Naive thymus-derived CD4-positive, alpha-beta T cell (primary cell): ENCODE measurements at places on chromosomes 1 and 21. TPM values are rescaled to one million over a fixed set of nuclear protein-coding genes. Genes with fewer than 3 reads are reported as not detected.

GRCh38 chr1:6450943-6451373 lies 15.0 kb downstream of the TNFRSF25 start:
- H3K36me3 ChIP-seq = no peaks in the 10 kb centered on the region
- peaks cover 4% of the 10 kb centered on the region for H3K4me1 ChIP-seq
- DNase-seq = no peak
- no peak overlapping the region for H3K4me3 ChIP-seq
- peaks cover 4% of the 10 kb centered on the region for H3K27me3 ChIP-seq

DNA sequence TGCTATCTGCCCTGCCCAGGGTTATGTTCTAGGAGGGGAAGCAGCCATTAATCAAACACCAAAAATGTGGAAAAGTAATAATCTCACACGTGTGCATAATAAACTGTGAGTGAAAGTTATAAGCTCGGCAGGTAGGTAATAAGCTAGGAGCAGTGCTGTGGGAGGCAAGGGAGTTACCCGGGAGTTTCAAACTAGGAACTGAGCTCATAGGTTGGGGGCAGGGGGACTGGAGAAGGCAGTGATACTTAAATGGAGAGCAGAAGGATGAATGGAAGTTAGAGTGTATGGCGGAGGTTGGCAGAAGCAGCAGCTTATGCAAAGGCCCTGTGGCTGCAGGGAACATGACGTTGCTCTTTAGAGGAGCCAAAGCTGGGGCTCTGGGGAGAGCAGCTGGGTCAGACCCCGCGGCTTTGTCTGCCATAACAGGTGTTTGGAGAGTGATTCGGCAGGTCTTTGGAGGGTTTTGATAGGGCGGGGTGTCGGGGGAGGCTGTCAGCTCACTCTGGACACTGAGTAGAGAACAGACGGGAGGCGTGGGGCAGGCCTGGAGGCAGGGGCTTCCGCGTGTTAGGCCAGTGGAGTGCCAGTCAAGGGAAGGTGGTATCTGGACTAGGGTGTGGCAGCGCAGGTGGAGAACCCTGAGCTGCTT lies 20.0 kb downstream of the PTPRF start:
- H3K36me3 ChIP-seq = no peaks in the 10 kb centered on the region
- no peaks in the 10 kb centered on the region for H3K27me3 ChIP-seq
- DNase-seq = no peak
- no peak overlapping the region for H3K27ac ChIP-seq
- H3K4me3 ChIP-seq = no peak overlapping the region
- no peaks in the 10 kb centered on the region for H3K4me1 ChIP-seq

DNA sequence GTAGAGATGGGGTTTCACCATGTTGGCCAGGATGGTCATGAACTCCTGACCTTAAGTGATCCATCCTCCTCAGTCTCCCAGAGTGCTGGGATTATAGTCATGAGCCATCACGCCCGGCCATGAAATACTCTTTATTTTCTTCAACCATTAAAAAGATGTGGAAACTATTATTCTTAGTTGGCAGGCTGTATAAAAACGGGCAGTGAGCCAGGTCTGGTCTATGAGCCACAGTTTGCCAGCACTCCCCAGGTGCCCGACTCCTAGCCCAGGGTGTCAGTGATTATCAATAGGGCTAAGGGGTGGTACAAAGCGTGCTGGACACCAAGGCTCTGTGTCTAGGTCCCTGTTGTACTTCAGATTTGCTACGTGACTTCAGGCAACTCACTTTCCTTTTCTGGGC lies 3.7 kb upstream of the TMEM61 start:
- no peaks in the 10 kb centered on the region for H3K36me3 ChIP-seq
- H3K4me3 ChIP-seq = no peak overlapping the region
- H3K4me1 ChIP-seq = no peaks in the 10 kb centered on the region
- no peak overlapping the region for H3K27ac ChIP-seq

- no peaks in the 10 kb centered on the region for H3K4me1 ChIP-seq
- no peaks in the 10 kb centered on the region for H3K36me3 ChIP-seq
- H3K27me3 ChIP-seq = no peaks in the 10 kb centered on the region
- no peak overlapping the region for H3K27ac ChIP-seq
- H3K4me3 ChIP-seq = no peak overlapping the region
Observed at GRCh38 chr1:77039739-77040138, 172.5 kb downstream of the ST6GALNAC5 start.

DNA sequence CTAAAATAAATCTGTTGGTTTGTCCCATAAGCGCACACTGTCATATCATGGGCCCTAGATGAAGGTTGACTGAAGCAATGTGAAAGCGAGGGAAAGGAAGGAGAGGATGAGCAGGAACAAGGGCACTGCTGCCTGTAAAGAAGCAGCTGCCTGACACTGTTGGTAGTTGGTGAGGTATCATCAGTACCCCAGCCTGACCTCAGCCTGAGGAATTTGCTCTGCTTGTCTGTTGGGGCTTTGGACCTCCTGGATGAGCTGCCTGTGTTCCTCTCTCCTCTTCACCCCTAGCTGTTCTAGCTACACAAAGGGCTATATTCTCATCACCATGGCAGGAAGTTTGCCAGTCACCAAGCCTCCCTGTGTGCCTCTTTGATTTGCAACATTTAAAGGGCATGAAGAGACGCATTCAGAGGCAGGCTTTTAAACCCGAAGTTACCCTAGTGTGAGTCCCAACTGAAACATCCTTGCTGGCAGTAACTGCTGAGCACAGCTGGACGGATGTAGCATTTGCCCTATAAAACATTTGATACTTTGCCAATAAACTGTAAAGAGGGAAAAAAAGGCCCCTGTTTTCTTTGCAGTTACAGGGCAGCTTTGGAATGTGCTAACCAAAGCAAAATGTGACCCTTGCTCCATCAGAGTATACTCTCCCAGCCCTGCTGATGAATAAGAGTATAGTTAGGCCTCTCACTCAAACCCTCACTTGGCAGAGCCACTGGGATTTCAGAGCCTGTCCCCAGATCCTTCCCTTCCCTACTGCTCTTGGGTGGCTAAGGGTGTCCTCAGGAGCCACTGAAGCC lies 22.2 kb upstream of the SPATA6 start:
- no peak overlapping the region for H3K4me3 ChIP-seq
- H3K27ac ChIP-seq = no peak overlapping the region
- H3K4me1 ChIP-seq = peaks cover 4% of the 10 kb centered on the region
- no peaks in the 10 kb centered on the region for H3K36me3 ChIP-seq

- no peaks in the 10 kb centered on the region for H3K27me3 ChIP-seq
- H3K36me3 ChIP-seq = no peaks in the 10 kb centered on the region
- no peak overlapping the region for H3K27ac ChIP-seq
- no peak for DNase-seq
- H3K4me1 ChIP-seq = peaks cover 13% of the 10 kb centered on the region
Observed at GRCh38 chr1:76501586-76502219, 365.6 kb upstream of the ST6GALNAC5 start.

GRCh38 chr1:73801912-73802429 lies 396.0 kb downstream of the LRRIQ3 start:
- H3K27ac ChIP-seq = no peak overlapping the region
- H3K4me1 ChIP-seq = no peaks in the 10 kb centered on the region
- DNase-seq = no peak
- no peaks in the 10 kb centered on the region for H3K36me3 ChIP-seq

DNA sequence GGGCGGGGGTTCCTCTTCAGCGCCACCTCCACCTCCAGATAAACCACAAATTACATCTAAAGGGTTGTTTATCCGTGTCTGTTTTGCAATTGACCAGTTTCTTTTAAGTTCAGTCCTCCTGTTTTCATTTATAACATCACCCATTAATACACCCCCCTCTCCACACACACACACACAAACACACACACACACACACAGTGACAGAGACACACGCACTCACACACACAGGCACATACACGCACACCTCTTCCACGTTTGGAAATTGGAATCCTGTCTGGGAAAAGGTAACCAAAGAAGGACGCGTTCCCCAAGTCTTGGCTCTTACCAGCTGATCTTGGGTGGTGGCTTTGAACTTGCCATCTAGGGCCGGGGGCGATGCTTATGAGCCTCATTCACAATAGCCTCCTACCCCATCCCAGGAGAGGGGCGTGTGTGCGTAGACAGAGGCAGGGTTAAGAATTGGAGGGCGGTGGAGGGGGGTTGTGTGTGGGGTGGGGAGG lies 442 bp upstream of the CSMD2 start:
- no peak overlapping the region for H3K27ac ChIP-seq
- H3K4me1 ChIP-seq = no peaks in the 10 kb centered on the region
- DNase-seq = no peak
- no peaks in the 10 kb centered on the region for H3K27me3 ChIP-seq
- H3K36me3 ChIP-seq = no peaks in the 10 kb centered on the region

GRCh38 chr1:38061883-38062328 lies 15.3 kb upstream of the POU3F1 start:
- no peak overlapping the region for H3K4me3 ChIP-seq
- DNase-seq = no peak
- H3K36me3 ChIP-seq = no peaks in the 10 kb centered on the region

Gene CR1
- 2.8 TPM for total RNA-seq

Gene SLAMF6
- 17.8 TPM for total RNA-seq

Gene SDC3
- 0.23 and 0.24 TPM in 2 replicates for total RNA-seq

Gene FMO5
- 0.57 TPM for total RNA-seq

Gene CHRM3
- total RNA-seq = 0.88 TPM
